Stimulated activated naive CD4-positive, alpha-beta T cell treated with Interleukin-2 at 50 U/mL for 16 hours (primary cell): ENCODE measurements at places on chromosomes 2 and 18.

- no peak for DNase-seq
Measured at GRCh38 chr2:75522543-75523312, 38.0 kb downstream of the EVA1A start.

DNA sequence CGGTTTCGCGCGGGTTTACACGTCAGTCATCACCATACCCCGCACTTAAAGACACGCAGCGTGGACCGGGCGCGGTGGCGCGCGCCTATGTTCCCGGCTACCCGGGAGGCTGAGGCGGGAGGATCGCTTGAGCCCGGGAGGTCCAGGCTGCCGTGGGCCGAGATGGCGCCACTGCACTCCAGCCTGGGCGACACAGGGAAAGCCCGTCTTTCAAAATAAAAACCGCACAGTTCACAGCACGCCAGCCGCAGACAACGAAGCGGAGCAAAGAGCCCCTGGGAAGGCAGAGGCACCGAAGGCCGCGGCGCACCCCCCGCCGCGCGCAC is 328 bp downstream of the DTYMK start:
- no peak for DNase-seq

GRCh38 chr2:38898256-38898655 is 8.6 kb downstream of the ARHGEF33 start:
- no peak for DNase-seq

- DNase-seq, result no peak
Measured at GRCh38 chr2:25838152-25838756, 40.0 kb downstream of the ASXL2 start.

GRCh38 chr2:151767536-151767935 is 33.3 kb upstream of the NEB start:
- DNase-seq, result no peak

DNA sequence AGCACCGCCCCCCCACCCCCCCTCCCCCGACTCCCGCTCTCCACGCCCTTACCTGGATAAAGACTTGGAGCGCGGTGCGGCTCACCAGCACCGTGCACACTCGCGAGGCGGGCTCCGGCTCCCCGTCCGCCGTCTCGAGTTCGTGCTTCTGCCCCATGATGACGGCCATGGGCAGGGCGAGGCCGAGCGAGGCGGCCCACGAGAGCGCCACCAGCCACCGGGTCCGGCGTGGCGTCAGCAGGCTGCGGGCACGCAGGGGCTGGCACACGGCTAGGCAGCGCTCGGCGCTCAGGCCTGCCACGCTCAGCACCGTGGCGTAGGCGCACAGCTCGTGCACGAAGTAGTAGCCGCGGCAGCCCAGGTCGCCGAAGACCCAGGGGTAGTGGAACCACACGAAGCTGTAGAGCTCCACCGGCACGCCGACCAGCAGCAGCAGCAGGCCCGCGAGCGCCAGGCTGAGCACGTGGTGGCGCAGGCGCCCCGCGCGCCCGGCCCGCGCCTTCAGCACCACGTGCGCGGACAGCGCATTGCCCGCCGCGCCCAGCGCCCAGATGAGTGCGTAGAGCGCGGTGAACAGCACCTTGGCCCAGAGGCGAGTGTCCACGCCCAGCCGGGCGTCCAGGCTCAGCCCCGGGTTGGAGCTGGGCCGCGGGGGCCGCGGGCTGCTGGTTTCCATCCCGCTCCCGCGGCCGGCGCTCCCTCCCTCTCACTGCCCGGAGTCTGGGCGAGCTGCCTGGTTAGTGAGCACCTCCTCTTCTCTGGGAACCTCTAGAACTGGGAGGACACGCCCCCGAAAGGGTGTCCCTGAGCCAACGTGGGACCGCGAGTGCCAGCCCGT is at the start of gene NTSR2:
Gene NTSR2, minus strand, starts transcription at position 742 of the 838 bp plus-strand sequence. Its CDS starts 66 bp downstream, at position 676.
- no peak for DNase-seq

DNA sequence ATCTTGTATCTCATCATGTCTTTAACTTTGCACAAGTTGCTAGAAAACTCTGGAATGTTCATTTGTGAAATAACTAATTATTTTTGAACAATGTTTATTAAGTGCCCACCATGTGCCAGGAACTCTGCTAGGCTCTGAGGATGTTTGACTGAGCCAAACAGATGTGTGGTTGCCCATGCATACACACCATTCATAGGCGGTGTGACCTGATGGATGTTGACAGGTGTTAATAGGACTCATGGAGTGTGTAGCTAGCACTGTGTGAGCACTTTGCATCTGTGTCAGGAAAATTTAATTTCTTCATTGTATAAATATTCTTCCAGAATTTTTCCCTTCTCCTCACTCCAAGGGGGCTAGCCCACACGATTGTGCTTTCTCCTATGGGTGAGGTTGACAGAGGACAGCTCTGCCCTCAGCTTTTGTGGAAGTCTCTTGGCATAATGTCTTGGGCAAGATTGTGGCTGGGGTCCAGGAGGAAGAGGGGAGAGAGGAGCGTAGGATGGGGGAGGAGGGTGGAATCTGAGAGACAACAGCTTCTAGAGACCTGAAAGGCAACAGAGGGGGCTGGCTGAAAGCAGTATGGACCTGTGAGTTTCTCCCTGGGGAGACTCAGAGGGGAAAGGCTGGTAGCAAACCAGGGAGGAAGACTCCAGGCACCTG is 214.6 kb upstream of the CXCR4 start:
- no peak for DNase-seq

- no peak for DNase-seq
Measured at GRCh38 chr2:135773319-135773718, 31.7 kb downstream of the UBXN4 start.

DNA sequence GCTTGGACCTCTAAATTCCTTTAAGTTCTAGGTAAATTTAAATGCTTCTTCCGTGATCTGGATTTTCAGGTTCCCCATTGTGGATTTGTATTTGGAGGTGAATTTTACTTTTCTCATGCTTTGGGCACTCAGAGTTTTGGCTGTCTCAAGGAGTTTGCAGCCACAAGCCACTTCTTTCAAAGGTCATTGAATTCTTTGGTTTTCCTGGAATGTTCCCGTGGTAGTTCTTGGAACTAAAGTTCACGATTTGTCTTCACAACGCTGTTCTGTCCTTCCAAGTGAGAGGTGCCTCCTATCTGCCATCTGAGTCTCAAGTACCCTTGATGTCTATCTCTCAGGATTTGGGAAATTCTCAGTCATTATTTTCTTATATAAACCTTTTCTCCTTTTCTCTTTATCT is 1438.7 kb upstream of the ZEB2 start:
- no peak for DNase-seq

- no peak for DNase-seq
Measured at GRCh38 chr18:48390641-48391040, 18.5 kb downstream of the ZBTB7C start.

DNA sequence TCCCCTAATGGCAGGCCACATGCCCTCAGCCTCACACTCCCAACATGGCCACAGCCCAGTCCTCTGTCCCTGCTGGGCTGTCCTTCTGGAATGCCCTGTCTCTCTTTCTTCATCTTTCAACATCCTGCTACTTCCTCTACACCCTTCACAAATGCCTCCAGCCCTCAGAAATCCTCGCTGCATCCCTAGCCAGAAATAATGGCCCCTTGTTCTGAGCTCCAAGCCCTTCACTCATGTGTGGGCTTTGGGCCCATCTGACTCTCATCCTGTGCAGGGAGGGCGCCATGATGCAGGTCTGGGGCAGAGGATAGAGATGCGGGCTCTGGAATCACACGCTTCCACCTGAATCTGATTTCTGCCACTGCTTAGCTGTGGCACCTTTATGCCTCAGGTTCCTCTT is 181.9 kb downstream of the TNS1 start:
- no peak for DNase-seq

DNA sequence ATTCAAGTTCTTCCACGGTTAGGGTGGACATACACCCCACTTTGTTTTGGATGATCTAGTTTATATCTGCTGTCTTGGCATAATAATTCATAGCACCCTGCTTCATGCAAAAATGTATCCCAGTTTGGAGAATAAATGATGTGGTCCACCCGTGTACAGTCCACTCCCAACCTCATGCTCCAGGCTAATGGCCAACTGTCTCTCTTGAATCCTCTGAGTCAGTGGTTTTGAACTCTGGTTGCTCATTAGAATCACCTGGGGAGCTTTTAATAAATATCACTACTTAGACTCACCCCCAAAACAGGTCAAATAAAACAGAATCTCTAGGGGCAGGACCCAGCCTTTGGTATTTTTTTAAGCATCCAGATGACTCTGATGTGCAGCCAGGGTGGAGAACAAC is 78.5 kb downstream of the SDC1 start:
- DNase-seq, result no peak

- no peak for DNase-seq
Measured at GRCh38 chr18:3874581-3874980, 424.6 kb downstream of the TGIF1 start.

GRCh38 chr2:181183878-181184542 is 203.6 kb downstream of the UBE2E3 start:
- no peak for DNase-seq

DNA sequence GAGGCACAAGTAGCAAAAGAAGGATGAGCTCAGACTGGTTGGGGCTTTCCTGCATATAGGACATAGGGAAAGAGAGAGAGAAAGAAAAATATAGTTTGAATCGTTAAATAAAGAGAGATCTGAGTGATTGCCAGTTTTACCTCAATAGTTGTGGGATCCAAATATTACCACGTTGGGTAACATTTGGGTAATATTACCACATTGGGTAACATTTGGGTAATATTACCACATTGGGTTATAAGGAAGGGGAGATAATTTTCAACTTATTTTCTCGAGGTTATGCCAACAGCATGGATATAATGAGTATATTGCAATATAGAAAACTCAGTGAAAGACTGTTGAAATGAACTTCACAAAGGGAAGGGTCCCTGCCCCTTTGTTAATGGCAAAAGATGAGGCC is 20.7 kb downstream of the SP140 start:
- no peak for DNase-seq

DNA sequence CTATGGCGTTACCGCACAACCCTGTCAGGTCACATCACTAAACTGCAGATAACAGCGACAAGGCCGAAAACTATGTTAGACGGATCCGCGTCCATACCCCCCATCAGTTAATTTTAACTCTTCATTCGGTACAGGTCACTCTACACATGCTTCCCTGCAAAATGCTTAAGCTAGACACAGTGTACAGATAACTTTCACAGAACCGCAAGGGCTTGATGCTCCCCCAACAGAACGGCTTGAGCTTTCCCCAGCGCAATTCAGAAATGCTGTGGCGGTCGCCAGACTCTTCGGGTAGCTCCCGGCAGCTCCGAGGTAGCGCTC is 283 bp upstream of the RBBP8 start:
- no peak for DNase-seq

- DNase-seq, result no peak
Measured at GRCh38 chr2:165870346-165870745, 76.3 kb upstream of the GALNT3 start.

DNA sequence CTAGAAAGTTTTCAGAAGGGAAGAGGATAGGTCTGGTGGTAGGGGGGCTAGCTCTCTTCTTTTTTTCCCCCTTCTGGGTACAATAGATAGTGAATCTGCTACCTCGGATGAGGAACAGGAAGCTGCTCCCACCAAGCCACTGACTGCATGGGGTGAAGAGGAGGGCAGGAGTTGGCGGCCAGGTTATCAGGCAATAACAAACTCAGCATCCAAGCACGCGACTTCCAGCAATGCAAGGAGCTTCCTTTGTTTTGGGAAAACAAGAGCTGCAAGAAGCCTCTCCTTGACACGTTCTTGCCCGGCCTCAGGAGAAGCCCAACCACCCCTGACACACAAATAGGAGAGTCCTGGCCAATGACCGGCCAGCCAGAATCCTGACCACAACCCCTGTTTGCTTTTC is 32.2 kb downstream of the NHEJ1 start:
- no peak for DNase-seq

GRCh38 chr2:145315053-145315452 is 795.1 kb upstream of the ZEB2 start:
- DNase-seq, result no peak
